Nucleus accumbens (tissue), 56 donors: ENCODE measurements at places on chromosomes 3 and 15.

DNA sequence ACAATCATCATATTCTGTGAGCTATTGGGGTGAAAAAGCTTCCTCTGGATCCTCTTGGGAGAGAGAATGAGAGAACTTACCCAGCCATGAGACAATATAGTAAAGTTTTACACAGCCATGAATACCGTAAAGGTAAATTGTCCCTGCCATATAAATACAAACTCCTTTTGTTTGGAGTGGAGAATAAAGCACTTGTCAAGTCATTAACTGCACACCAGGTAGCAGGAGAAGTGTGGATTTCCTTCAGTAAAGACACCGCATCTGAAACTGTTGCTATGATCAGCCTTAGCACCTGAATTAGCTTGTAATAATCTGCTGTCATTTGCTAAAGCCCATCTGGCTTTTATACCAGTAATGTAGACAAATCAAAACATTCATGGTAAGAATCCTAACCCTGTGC, 336.6 kb upstream of the SLCO3A1 start:
- no peak for DNase-seq

- no peak for DNase-seq
These were observed 1032.4 kb downstream of the MCTP2 start for GRCh38 chr15:95263751-95264150.

- DNase-seq: no peak
These were observed 114.6 kb downstream of the NFKBIZ start for GRCh38 chr3:101963902-101964362.

DNA sequence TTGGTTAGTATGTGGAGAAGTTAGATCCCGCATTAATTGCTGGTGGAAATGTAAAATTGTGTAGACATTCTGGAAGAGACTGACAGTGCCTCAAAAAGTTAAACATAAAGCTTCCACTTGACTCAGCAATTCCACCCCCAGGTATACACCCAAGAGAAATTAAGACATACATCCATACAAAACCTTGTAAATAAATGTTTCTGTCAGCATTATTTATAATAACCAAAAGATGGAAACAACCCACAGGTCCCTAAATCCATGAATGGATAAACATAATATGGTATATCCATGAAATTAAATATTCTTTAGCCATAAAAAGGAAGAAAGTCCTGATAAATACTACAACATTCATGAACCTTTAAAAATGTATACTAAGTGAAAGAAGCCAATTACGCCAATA, 817.4 kb downstream of the NTRK3 start:
- DNase-seq: no peak

DNA sequence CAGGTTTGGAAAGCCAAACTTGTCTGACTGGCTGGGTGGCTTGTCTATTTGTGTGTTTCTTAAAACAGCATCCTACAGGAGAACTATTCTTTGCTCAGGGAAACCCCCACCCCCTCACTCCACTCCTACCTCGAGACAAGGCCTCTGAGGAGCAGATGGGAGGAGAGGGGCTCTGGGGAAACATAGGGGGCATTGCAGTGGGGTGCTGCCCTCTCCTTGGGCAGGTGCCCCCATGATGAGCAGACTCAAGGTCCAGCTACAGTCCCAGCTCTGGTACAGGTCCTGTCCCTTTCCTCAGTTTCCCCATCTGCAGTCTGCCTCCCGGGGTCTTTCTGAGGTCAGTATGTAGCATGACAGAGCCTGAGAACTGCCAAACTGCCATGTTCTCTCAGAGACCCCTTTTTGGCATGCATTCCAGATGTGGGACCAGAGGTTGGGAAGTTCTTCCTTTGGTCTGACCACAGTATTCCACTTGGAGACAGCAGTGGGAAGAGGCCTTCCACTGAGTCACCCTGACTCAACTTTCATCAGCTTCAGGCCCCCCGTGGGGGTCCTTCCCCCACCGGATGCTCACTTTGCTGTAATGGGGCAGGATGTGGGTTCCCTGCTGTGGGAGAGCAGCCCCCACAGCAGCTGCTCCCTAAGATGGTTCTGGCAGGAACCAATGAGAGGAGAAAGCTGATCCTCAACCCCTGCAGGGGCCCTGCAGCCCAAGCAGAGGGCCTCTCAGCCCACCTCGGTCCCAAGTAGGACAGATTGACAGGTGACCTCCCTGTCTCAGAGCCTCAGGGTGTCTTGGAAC, 32.3 kb upstream of the CYP11A1 start:
- DNase-seq: no peak

DNA sequence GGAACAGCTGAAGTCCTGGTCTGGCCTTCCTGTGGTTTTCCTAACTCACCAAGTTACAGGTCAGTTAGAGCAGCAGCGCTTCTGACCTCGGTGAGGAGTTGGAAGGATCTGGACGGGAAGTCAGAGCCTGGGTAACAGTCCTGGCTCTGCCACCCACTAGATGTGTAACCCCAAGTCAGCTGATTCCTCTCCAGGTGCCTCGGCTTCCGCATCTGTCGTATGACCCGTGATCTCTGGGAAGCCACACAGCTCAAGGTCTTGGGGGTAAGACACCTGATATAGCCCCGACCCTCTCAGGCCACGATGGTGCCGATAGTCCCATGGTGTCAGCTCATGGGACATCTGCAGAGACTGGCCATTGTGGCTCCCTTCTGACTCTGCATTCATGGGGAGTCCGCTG, 8.3 kb upstream of the PIGZ start:
- no peak for DNase-seq

- no peak for DNase-seq
These were observed 450.3 kb downstream of the IL5RA start for GRCh38 chr3:2659896-2660295.

DNA sequence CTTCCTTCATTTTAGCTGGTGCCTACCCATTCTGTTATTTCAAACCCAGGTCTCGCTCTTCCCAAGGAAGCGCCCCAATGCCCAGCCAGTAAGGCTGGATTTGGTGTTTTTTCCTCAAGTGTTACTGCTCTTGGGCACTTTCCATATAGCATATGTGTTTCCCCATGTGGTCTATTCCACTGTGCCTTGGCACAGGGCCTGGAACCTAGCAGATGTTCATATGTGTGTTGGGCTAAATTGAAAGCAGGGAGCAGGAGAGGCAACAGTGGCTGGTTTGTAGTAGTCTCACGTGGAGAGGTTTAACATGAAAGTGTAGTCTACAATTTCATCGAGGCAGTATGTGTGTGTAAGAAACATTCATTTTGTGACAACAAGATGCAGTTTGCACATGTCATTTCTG, 48.2 kb upstream of the TEX264 start:
- no peak for DNase-seq

DNA sequence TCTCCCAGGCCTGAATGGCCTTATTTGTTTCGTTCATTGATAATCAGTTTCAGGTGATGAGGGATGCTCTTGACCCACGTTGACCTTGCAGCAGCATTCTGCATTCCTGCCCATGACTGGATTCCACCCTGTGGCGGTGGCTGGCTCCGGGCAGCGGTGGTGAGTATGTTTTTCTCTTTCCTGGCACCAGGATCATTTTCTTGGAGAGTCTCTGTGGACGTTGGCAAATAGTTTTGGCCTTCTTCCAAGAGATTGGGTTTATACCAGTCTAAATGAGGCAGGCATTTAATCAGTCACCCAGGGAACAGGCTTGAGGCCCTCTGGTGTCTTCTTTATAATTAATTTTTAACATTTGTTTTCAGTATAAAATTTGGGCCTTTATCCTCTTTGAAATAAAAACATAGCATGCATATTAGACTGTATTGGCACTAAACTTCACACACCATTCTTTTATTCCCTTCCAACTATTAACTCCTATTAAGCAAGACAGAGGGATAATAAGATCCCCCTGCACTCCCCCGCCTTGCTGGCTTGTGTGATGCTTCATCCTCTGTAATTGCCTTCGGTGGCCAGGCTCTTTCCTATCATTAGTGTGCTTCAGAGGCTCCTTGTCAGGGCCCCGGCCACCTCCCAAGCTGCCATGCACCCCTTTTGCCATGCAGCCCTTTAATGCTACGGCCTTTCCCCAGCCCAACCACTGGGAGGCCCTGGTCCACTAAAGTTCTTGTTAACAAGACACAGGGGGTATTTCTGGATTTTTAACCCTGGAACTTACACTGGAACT, 176.2 kb upstream of the TOPAZ1 start:
- DNase-seq: no peak

GRCh38 chr3:126990890-126991289, 8.0 kb downstream of the PLXNA1 start:
- DNase-seq: no peak

DNA sequence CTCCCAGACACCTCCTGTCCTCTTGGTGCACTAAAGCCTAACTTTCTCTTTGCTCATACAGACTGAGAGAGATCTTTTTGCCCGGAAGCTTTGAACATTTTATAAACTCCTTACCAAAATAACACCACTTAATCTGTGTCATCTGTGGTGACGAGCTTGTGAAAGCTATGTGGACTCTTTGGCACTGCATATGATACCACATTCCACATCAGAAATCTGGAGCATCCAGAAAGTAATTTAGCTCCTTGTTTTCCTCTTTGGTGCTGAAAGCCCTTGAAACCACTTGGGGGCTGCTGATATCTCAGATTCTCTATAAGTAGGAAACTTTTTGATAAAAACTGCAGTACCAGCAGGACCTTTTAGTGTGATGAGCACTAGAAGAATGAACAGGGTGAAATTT, 128.3 kb downstream of the ALCAM start:
- DNase-seq: no peak

- DNase-seq: no peak
These were observed 61.6 kb upstream of the LRRFIP2 start for GRCh38 chr3:37236024-37236423.

DNA sequence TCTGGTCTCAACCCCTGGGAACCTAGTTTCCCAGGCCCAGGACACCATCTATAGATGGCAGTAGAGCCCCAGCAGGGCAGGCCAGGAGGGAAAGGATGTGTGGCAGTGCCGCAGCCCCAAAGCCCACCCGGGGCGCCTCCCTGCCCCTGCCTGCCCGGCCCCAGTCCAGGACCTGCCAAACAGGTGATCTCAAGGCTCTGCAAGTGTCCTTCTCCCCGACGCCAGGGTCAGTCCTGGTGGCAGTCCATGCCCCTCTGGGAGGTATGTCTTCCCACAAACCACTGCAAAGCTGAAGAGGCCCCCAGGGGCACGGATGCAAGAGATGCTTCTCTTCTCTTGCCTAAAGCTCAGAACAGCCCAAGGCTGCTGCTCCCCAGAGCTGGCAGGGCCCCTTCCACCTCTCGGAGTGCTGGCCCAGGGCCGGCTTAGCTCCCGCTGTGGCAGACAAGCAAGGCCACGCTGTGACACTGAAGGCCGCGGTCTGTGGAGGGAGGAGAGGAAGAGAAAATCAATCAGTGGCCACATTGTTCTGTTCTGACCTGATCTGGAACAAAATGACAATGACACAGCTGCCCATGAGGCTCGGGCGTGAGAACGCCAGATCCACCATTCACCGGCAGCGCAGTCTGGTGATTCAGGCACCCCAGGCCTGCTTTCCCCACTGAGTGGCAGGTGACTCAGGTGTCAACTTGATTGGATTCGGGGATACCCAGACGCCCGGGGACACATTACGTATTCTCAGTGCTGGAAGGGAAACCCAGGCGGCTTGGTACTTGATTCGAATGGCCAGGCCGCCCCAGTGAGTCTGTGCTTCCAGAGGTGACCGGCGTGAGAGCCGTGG, 34.0 kb downstream of the KLHL25 start:
- DNase-seq: no peak

- no peak for DNase-seq
These were observed 44.8 kb upstream of the MAP3K13 start for GRCh38 chr3:185318141-185318540.

DNA sequence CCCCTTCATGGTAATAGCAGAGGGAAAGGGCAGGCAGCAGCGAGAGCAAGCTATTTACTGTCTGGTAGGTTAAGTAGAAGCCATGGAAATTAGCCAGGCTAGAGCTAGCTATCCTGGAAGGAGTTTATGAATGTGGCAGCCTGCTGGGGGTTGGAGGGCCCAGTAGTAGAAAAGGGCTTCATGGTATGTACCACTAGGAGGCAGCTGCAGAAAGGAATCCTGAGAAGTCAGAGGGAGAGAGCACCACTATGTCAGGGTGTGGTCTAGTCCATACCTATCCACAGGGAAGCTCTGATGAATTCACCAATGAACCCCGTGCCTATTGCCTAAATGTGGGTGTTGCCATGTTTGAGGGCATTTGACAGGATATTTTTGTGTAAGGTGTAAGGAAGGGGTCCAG, 55.0 kb downstream of the PLAAT1 start:
- DNase-seq: no peak

GRCh38 chr15:57403566-57404325, 27.4 kb downstream of the CGNL1 start:
- DNase-seq: no peak

DNA sequence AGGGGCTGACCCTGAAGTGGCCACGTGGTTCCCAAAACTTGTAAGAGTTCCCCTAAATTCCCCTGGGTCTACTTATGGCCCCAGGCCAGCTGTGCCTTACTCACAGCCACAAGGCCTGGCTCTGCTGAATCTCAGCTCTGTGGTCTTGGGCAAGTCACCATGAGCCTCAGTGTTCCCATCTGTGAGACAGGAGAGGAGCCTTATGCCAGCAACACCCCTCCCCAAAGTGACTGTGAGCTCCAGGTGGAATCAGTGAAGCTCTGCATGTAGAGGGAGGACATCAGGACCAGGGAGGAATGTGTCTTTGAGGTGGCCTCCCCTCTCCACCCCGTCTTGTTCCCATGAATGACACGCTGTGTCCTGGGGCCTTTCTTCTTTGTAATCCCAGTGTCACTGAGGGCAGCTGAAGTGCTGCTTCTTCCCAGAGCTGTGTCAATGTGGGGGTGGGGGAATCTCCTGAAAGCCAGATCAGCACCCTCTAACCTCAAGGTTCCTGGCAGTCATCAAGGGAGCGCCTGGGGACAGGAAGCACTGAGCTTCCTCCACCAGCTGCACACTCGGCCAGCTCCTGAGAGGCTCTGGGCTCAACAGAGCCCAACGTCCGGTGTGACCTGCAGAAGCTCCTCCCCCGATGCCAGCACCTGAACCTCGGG, 258.9 kb downstream of the UACA start:
- DNase-seq: peak; percentile 9

GRCh38 chr3:135503760-135504686, 461.5 kb upstream of the PPP2R3A start:
- DNase-seq: no peak

- no peak for DNase-seq
These were observed 24.7 kb downstream of the XPC start for GRCh38 chr3:14153663-14154062.

- DNase-seq: no peak
These were observed 50.3 kb upstream of the ACAN start for GRCh38 chr15:88752951-88753350.

DNA sequence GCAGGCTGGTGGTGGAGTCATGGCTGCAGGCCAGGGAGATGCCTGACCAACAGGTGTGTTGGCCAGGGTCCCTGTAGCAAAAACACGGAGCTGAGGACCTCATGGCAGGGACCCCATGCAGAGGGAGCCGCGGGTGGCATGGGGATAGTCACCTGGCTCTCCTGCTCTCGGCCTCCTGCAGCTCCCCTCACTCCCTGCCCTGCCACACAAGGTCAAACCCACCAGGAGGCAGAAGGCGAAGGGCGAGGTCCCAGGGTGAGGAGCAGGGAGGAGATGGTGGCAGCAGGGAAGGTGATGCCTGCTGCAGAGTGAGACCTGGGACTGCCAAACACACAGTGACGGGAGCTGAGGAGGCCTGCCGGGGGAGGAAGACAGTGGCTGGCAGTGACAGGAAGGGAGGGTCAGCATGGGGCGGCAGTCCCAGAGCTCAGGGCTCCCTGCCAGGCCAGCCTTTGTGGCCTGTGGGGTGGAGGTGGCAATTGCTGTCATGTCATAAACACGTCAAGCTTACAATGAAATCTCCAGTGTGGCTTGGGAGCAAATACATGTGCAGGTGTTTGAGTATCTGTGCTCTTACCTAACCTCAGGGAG, 144.3 kb downstream of the TJP1 start:
- no peak for DNase-seq
